ENCODE measurements at places on chromosomes 3 and 15. TPM values are rescaled to one million over a fixed set of nuclear protein-coding genes. Genes with fewer than 3 reads are reported as not detected.

The CLCN2 gene
- total RNA-seq = 8.1 TPM

The ACOX2 gene
- total RNA-seq = not detected

- no peak overlapping the region for H3K4me3 ChIP-seq
- peaks cover 3% of the 10 kb centered on the region for H3K27me3 ChIP-seq
- no peaks in the 10 kb centered on the region for H3K4me1 ChIP-seq
- H3K36me3 ChIP-seq = no peaks in the 10 kb centered on the region
- no peak for DNase-seq
- no peak overlapping the region for H3K27ac ChIP-seq
These were observed 152.9 kb upstream of the TGFBR2 start for GRCh38 chr3:30453360-30454039.

GRCh38 chr3:48431224-48432029, 1.5 kb upstream of the PLXNB1 start:
- H3K4me1 ChIP-seq = peaks cover 54% of the 10 kb centered on the region
- H3K4me3 ChIP-seq = no peak overlapping the region
- no peak overlapping the region for H3K27ac ChIP-seq
- H3K36me3 ChIP-seq = peaks cover 11% of the 10 kb centered on the region

DNA sequence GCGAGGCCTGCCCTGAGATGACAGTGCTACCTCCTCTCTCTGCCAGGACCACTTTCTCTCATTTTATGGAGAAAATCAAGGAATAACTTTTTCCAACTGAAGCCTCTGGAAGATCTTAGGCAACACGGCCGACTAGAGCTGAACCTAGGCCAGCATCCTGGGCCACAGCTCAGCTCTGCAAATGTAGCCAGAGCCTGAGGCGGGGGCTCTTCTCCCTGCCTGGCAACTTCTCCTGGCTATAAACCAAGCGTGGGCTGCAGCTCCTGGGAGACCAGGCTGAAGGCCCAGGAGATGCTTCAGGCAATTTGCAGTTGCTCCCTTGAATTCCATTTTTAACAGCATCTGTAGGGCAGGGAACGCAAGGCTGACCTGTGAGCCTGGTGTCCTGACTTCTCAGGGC, 74.9 kb downstream of the CEMIP start:
- no peak overlapping the region for H3K4me3 ChIP-seq
- H3K36me3 ChIP-seq = no peaks in the 10 kb centered on the region
- peaks cover 9% of the 10 kb centered on the region for H3K4me1 ChIP-seq

The CCNB2 gene
- total RNA-seq = 1.1 TPM

DNA sequence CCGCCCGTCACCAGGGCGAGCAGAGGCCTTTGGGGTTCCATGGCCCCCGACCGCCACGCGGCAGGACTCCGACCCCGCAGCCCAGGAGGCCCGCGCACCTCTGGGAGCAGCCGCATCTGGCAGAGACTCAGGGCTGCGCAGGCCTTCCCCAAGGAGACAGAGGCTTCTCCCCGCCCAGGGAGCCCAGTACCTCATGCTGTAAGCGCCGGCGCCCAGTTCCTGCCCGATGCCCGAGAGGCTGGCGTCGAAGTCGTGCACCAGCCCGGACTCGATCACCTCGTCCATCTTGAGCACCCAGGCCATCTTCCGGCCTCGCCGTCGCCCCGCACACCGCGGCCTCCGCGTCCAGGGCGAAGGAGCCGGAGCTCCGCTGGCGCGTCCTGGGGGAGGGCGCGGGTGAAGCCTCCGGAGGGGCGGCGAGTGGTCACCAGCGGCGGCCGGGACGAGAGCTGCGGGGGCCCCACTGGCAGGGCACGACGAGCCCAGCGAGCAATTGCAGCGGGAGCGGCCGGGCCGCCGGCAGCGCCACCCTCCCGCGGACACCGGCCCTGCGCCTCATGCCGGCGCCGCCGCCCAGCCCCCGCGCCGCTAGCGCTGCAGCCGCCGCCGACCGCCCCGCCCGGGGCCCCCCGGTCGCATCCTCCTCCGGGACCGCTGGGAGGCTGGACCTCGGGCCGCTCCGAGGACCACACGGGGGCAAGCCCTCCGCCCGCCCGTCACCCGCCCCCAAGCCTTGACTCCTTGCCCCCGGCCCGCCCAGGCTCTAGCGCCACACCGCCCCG, 468 bp downstream of the UBP1 start:
- H3K4me3 ChIP-seq = peak overlapping the region; percentile 91
- DNase-seq = peak; percentile 64
- H3K27me3 ChIP-seq = no peaks in the 10 kb centered on the region
- no peaks in the 10 kb centered on the region for H3K36me3 ChIP-seq
- H3K4me1 ChIP-seq = peaks cover 20% of the 10 kb centered on the region

GRCh38 chr3:185084901-185085300, 68.0 kb downstream of the C3orf70 start:
- no peaks in the 10 kb centered on the region for H3K36me3 ChIP-seq
- no peaks in the 10 kb centered on the region for H3K4me1 ChIP-seq
- H3K27ac ChIP-seq = no peak overlapping the region
- H3K4me3 ChIP-seq = no peak overlapping the region
- DNase-seq = no peak

The RAMAC gene
- 15.4 TPM for total RNA-seq

- H3K4me3 ChIP-seq = no peak overlapping the region
- H3K36me3 ChIP-seq = no peaks in the 10 kb centered on the region
- H3K27me3 ChIP-seq = no peaks in the 10 kb centered on the region
- no peaks in the 10 kb centered on the region for H3K4me1 ChIP-seq
These were observed 369.2 kb downstream of the NSUN3 start for GRCh38 chr3:94431876-94432570.

- H3K27me3 ChIP-seq = no peaks in the 10 kb centered on the region
- peaks cover 75% of the 10 kb centered on the region for H3K4me1 ChIP-seq
- DNase-seq = no peak
- no peak overlapping the region for H3K27ac ChIP-seq
- no peak overlapping the region for H3K4me3 ChIP-seq
These were observed 272.7 kb downstream of the RPLP1 start for GRCh38 chr15:69725275-69725674.

DNA sequence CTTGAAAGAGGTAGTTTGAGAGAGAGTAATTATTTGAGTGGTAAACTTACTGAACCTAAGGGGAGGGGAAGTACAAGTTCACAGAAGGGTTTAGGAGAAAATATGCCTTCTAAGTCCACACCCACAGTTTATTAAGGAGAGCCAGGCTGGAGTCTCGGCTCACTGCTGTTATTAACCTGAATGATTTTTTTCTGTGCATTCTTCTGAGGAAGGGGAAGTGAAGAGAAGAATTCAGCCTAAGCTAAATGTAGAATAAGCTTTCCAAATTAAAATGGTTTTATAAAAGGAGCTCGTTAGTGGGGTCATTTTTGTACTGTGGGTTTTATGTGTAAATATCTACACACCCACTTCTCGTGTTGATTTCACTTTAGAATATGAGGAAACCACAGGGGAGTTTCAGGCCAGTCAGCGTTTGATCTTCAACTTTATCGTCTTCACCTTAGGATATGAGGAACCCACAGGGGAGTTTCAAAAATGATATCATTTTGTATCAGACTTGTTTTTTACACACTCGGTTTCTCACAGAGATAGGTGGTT, 1.5 kb downstream of the WHAMM start:
- peak; percentile 88 for DNase-seq
- peak overlapping the region; percentile 66 for H3K4me3 ChIP-seq
- H3K27me3 ChIP-seq = no peaks in the 10 kb centered on the region
- H3K4me1 ChIP-seq = peaks cover 19% of the 10 kb centered on the region
- peaks cover 22% of the 10 kb centered on the region for H3K36me3 ChIP-seq
- H3K27ac ChIP-seq = peak overlapping the region; percentile 89

GRCh38 chr3:140151321-140151720, 216.3 kb downstream of the CLSTN2 start:
- no peak overlapping the region for H3K4me3 ChIP-seq
- no peaks in the 10 kb centered on the region for H3K27me3 ChIP-seq
- no peak overlapping the region for H3K27ac ChIP-seq
- H3K4me1 ChIP-seq = no peaks in the 10 kb centered on the region
- DNase-seq = no peak
- no peaks in the 10 kb centered on the region for H3K36me3 ChIP-seq

The CFAP91 gene
- total RNA-seq = 0.14 TPM

DNA sequence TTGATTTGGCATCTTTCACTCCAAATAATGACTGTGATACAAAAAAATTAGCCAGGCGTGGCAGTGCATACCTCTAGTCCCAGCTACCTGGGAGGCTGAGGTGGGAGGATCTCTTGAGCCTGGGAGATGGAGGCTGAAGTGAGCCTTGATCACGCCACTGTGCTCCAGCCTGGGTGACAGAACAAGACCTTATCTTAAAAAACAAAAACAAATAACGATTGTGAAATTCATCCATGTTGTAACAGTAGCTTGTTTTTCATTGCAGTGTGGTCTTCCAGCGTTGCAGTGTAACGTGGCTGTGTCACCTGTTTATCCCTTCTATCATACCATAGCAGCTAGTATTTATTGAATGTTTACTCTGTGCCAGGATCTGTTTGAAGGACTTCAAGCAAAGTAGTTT, 120.9 kb downstream of the ITPR1 start:
- H3K27ac ChIP-seq = no peak overlapping the region
- H3K4me3 ChIP-seq = no peak overlapping the region
- no peaks in the 10 kb centered on the region for H3K27me3 ChIP-seq

DNA sequence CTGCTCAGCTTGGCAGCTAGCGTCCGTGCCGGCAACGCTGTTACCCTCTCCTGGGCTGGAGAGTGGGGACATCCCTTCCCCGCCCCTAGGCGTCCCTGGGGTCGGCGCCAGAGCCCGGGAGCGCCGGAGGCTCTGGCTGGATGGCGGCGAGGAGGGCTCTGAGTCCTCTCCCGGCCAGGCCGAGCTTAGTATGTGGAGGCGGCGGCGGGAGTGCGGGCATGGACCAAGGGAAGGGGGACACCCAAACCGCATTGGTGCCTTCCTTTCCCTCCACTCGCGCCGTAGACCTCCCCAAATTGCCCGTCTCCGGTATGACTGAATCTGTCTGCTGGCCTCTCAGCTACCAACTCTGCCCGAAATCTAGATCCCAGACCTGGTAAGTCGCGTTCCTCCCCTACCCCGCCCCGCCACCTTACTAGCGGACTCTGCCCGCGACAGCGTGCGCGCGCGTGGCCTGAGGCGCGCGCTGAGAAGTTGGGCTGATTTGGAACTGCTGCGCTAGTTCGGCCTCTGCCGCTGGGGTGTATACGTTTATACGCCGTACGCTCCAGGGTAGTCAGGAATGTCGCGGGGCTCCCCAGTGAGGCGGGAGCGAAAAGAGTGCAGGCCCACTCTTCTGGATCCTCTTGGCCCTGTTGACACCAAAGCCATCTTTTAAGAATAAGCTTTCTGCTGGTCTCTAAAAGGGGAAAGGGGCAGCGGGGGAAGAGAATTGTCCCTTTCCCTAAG, 12.2 kb downstream of the ZIC1 start:
- H3K27ac ChIP-seq = no peak overlapping the region
- H3K27me3 ChIP-seq = peaks cover 73% of the 10 kb centered on the region
- H3K4me3 ChIP-seq = no peak overlapping the region
- no peak for DNase-seq
- no peaks in the 10 kb centered on the region for H3K4me1 ChIP-seq

- H3K27ac ChIP-seq = no peak overlapping the region
- H3K27me3 ChIP-seq = no peaks in the 10 kb centered on the region
- H3K4me3 ChIP-seq = no peak overlapping the region
- no peak for DNase-seq
- no peaks in the 10 kb centered on the region for H3K4me1 ChIP-seq
These were observed 43.6 kb downstream of the TOP2B start for GRCh38 chr3:25621087-25621486.

DNA sequence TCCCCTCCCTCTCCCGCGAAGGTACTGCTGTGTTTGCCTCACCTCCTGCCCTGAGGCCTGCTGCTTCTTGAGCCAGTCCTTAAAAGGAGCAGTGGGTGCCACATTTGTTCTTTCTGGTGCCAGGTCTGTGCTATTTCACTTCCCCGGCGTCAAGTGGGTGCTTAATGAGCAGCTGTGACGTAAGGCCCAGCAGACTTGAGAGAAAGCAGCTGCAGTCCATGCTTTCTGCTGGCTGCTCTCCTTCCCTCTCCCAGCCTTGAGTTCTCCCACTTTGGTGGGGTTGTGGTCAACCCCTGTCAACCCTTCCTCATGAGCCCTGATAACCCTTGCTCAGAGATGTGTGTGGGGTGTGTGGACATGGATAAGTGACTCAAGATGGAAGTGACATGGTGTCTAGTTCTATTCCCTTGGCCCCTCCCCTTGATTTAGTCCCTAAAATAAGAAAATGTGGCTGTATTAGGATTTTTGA, 6.9 kb downstream of the INAFM2 start:
- peaks cover 37% of the 10 kb centered on the region for H3K4me1 ChIP-seq
- H3K36me3 ChIP-seq = no peaks in the 10 kb centered on the region
- DNase-seq = no peak
- no peak overlapping the region for H3K4me3 ChIP-seq
- H3K27me3 ChIP-seq = no peaks in the 10 kb centered on the region

Measured in natural killer cell (primary cell).